ENCODE measurements at places on chromosomes 16 and 17.

DNA sequence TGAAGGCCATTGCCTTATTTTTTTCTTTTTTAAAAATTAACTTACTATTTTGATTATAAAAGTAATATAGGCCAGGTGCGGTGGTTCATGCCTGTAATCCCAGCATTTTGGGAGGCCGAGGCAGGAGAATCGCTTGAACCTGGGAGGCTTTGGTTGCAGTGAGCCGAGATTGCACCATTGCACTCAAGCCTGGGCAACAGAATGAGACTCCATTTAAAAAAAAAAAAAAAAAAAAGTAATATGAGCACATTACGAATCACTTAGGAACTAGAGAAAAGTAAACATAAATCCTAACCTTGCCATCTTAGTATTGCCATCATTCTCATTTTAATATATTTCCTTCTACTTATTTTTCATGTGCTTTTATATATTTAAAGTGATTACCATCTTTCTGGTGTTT lies 12.9 kb upstream of the TACO1 start:
- no peak for DNase-seq

- DNase-seq: no peak
These were observed 56.1 kb upstream of the MRTFB start for GRCh38 chr16:14015033-14015432.

DNA sequence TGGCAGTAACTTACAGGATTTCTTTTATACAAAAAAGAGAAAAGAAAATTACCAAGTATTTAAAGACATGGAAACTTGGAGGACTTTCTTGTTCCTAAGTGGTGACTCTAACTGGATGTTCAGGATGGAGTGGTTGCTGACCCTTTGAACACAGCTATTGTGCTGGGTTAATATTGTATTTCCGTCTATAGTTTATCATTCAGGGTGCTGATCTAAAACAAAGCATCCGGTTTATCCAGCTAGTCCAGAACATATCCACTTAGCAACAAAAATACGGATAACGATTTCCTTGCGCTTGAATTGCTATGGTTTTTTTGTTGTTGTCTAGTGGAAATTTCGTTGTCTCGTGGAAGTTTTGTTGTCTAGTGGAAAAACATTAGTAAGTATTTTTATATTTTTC lies 38.2 kb downstream of the SNTB2 start:
- no peak for DNase-seq

GRCh38 chr16:12318661-12319427 lies 342.3 kb downstream of the SNX29 start:
- no peak for DNase-seq

GRCh38 chr16:27066668-27067537 lies at the start of gene C16orf82:
C16orf82 (plus strand) TSS chr16:27066927.
- no peak for DNase-seq

DNA sequence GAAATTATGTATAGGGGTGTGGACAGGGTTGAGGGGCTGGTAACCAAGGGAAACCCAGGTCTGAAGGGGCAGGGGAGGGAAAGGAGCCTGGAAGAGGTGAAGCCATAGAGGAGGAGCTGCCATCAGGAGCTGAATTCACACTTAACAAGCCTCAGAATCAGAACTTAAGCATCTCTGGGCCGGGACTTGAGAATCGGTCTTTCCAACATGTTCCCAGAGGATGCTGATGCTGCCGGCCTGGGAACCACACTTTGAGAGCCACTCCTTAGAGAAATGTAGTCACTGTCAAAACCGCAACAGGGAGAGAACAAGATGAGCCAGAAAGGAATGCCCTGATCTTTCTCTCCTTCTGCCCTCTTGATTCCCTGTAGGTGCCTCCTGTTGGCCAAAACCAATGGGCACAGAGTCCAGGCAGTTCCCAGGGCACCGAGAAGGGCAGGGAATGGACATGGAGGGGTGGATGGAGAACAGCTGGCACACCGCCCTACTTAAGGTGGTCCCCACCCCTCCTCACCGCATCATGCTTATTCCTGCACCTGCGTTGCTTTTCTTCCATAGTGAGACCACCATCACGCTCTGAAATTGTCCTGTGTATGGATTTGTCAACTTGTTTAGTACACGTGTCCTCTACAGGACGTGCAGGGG lies 88.5 kb downstream of the GSG1L start:
- no peak for DNase-seq

DNA sequence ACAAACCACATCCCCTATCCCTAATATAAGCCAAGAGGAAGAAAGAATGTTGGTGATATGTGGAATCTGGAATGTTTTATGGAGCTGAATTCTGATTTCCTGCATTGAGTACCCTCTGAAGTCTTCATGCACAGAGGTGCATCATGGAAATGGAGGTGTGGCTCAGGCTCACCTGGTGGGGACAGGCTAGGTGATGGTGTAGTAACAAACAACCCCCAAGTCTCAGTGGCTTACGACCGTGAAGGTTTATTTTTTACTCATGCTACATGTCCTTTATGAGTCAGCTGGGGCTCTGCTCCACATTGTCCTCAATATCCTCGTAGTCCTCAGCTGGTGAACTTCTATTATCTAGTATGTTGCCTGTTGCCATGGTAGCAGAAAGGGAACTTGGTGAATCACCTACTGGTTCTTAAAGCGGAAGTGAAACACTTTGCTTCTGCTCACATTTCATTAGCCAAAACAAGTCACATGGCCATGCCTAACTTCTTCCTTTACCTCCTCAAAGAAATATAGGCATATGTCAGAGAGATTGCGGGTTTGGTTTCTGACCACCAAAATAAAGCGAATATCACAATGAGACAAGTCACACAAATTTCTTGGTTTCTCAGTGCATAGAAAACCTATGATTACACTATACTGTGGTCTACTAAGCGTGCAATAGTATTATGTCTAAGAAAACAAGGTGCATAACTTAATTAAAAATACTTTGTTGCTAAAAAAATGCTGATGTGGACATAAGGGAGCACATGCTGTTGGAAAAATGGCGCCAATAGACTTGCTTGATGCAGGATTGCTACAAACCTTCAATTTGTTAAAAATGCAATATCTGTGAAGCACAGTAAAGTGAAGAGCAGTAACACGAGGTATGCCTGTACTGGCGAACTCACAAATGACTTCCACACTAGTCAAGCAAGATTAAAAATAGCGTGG lies at the start of gene PMFBP1:
Gene PMFBP1, minus strand, starts transcription at position 51 of the 930 bp plus-strand sequence. CDS start 947 bp downstream, outside the sequence.
- DNase-seq: peak; percentile 18

- no peak for DNase-seq
These were observed 33.9 kb upstream of the CDRT4 start for GRCh38 chr17:15501282-15501681.

- DNase-seq: peak; percentile 73
These were observed 14.4 kb downstream of the MIS12 start for GRCh38 chr17:5500589-5501391.

DNA sequence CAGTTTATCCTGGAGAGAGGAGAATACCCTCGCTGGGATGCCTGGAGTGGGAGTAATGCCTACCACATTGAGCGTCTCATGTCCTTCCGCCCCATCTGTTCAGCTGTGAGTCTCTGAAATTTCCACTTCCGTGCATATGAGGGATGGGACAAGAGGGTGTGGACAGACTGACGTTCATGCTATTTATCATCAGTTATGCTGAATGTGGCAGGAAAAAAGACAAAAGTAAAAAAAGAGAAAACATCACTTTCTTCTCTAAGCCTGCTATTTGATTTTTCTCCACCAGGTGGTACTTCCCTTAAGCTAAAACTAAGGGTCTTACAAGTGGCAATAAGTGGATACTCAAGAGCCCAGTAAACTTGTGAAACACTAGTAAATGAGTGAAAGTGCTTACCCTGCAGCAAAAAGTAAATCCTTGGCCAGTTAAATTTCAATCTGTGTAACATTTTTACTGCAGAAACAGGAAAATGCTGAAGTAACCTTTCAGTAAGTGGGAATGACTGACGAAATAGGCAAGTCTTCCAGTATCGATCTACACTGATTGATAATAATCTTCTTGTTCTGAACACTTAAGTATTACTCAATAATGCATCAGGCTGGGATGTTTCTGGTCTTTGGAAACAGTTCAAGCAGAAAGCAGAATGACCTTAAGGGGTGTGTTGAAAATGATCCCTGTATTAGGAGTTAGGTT lies 5.6 kb downstream of the CRYBA1 start:
- no peak for DNase-seq

- DNase-seq: no peak
These were observed 32.7 kb upstream of the SSTR2 start for GRCh38 chr17:73132085-73132492.

- DNase-seq: no peak
These were observed 71.3 kb downstream of the MYH11 start for GRCh38 chr16:15785386-15786059.

- no peak for DNase-seq
These were observed 1.2 kb downstream of the TMEM106A start for GRCh38 chr17:43212641-43213490.

GRCh38 chr17:50364061-50364458 lies 8.9 kb downstream of the MRPL27 start:
- no peak for DNase-seq

DNA sequence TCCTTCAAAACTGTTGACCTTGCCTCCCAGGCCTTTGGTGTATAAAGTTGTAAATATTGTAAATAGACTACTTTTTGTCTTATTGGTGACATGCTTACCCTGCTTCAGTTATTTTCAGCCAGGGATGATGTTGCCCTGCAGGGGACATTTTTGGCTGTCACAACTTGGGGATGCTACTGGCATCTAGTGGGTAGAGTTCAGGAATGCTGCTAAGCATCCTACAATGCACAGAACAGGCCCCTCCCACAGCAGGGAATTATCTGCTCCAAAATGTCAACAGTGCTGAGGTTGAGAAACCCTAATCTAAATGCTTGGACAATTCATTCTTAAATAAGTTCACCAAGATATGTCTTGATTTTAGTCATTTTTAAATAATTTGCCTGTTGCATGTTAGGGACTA lies 459.8 kb downstream of the PMP22 start:
- no peak for DNase-seq

- no peak for DNase-seq
These were observed 146.1 kb downstream of the SEC14L1 start for GRCh38 chr17:77286641-77287431.

DNA sequence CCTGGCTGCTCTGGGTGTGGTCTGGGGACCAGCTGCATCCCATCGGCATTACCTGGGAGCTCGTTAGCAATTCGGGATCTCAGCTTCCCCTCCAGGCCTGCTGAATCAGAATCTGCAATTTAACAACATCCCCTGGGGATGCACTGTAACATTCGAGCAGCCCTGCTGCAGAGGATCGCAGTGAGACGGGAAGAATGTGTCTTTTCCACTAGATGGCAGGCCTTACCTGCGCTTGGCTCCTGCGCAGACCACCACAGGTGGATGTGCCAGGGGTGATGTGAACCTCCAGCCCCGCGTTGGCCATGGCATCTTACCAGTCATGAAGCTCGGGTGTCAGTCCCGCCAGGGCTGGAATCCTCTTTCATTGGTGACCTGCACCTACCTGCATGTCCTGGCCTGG lies 209.9 kb downstream of the PRKCB start:
- no peak for DNase-seq

DNA sequence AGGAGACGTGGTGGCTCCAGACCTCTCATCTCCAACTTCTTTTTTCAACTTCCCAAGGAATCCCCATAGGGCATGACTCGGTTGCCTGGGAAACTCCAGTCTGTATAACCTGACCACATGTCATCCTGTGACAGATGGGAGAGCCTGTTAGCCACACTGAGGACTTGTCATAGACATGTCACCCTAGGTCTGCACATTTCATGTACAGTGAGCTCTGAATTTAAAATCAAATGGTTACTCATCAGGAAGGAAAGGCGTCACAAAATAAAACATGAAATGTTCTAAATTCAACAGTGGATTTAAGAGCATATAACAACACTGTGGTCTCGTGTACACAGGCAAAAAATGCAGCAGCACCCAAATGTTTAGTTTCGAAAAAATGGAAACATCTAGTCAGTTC lies 22.2 kb upstream of the ADAMTS18 start:
- DNase-seq: no peak

GRCh38 chr17:39357488-39357887 lies 43.9 kb downstream of the FBXL20 start:
- no peak for DNase-seq

GRCh38 chr17:64786337-64786736 lies 124.2 kb upstream of the SMURF2 start:
- peak; percentile 12 for DNase-seq

GRCh38 chr16:3841729-3842508 lies 38.6 kb downstream of the CREBBP start:
- DNase-seq: no peak
